Right renal cortex interstitium (tissue), 3 donors: ENCODE measurements at places on chromosomes 7 and 10. TPM values are rescaled to one million over a fixed set of nuclear protein-coding genes. Genes with fewer than 3 reads are reported as not detected.

GRCh38 chr10:113180401-113181154 is 230.5 kb downstream of the TCF7L2 start:
- no peak for DNase-seq

DNA sequence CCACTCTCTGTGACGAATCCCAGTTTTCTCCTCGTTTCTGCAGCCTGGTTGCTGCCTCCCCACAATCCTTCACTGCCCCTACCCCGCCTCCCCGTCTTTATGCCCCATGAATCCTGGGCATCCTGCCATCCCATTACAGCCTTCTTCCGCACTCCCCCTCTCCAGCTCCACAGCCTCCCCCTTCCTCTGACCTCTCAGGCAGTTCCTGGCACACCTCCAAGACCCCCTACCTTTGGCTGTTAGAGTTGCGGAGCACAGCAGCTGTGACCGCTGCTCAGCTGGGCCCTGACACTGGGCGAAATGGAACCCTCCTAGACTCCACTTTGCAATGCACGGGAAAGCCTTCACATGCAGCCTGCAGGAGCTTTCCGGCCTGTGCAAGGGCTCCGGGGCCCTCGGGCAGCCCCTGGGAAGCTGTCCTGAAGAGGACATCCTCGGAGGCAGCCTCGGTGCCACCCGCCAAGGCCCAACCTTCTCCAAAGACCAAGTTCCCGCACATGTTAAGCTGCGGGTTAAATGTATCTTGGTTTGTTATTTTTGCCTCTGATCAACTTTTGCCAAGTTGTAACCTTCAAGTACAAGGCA is 400.7 kb upstream of the MKI67 start:
- DNase-seq: peak; percentile 88

DNA sequence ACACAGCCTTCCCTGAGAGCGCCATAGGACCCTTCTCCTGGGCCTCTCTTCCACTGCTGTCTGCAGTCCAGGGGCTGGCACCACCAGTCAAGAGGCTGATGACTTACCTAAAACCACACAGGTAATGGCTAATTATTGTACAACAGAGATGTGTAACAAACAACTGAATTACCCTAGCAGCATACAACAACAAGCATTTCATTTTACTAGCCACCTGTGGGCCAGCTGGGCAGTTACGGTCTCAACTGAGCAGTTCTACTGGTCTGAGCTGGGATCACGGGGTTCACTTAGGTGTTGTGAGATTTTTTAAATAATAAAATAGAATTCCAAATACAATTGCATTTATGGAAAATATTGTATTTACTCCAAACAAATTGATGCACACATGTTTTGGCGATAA is 431.9 kb downstream of the TNS3 start:
- no peak for DNase-seq

Gene PHF14
- polyA plus RNA-seq: 81.9 TPM
